ENCODE measurements at places on chromosomes 2 and 18.

- no peak for DNase-seq
These were observed 8.7 kb downstream of the INPP5D start for GRCh38 chr2:233068762-233069418.

GRCh38 chr2:23449831-23450331, 64.9 kb downstream of the KLHL29 start:
- DNase-seq = no peak

DNA sequence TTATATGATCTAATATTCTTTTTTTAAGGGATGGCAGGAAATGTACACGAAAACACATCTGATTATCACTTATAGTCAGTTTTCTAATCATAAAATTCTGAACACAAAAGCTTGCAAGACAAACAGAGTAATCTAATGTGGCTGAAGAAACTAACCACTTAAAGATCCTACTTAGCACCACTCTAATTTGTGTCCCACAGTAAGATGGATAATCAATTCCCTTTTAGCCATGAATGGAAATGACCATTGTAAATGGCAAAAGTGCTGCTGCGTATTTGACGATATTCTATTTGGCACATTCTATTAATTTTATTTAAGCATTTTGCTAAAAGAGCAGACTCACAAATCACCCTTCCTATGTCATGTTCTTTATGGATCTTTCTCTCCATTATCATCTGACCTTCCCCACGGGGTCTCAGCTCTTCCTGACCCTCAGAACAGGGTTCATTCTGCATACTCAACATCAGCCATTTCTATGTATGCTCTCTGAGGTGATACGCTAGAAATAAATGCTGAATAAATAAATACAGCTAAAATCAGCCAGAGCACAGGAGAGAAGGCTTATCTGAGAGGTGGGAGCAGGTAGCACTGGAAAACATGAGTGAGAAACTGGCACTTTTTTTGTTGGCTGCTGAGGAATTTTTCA, 295.8 kb downstream of the AFF3 start:
- no peak for DNase-seq

DNA sequence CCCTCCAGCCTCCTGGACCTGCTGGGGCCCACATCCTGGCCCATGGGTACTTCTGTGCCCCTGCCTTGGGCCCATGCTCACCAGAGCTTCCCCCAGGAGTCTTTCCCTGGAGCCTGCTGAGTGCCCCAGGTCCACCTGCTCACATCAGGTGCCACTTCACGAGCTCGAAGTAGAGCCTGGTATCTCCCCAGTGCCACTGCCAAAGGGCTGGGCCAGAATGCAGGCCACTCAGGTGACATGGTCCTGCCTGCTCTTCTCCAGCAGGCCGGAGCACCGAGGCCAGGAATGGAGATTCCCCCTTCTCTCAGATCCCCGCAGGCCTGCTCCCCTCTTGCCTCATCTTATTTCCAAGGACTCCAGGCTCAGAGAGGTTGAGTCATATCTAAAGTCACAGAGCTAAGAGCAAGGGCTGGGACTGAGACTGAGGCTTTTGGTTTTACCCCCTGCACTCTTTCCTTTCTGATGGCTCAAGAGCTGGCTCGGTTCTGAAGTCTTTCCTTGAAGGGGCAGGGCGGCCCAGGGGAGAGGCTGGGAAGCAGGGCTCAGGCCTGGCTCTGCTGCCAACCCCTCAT, 79.2 kb downstream of the HS1BP3 start:
- no peak for DNase-seq

DNA sequence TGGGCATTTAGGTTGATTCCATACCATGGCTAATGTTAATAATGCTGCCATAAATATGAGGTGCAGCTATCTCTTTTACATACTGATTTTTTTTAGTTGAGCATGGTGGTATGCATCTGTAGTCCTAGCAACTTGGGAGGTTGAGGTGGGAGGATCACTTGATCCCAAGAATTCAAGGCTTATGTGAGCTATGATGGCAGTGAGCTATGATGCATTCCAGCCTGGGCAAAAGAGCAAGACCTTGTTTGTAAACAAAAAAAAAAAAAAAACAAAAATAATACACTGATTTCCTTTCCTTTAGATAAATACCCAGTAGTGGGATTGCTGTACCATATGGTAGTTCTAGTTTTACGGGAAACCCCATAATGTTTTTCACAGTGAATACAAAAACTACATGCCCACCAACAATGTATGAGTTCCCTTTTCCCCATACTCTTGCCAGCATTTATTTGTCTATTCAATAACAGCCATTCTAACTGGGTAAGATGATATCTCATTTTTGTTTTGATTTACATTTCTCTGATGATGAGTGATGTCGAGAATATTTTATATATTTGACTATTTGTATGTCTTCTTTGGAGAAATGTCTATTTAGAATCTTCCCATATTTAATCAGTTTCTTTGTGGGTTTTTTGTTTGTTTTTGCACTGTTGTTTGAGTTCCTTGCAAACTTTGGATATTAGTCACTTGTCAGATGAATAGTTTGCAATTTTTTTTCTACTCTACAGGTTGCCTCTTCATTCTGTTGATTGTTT, 281.0 kb upstream of the KYNU start:
- no peak for DNase-seq

- no peak for DNase-seq
These were observed 380.6 kb upstream of the TCF4 start for GRCh38 chr18:55968550-55968949.

- peak; percentile 38 for DNase-seq
These were observed 115.1 kb downstream of the DTNB start for GRCh38 chr2:25558262-25558661.

DNA sequence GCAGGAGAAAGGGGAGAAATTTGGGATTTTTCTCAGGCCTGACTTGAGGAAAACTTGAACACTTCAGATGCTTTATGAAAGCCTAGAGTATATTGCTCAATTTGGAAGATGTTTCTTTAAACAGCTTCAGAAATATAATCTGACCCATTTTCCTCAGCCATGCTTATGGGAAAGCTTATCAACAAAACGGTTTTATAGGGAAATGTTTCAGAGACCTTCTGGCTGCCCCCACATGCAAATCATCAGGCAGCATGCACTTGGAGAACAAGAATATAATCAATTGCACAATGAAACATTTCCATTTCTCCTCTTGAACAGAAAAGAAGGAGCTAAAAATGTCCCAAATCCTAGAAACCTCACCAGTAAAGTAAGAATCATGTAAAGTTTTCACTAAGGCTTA, 411.2 kb upstream of the ETAA1 start:
- no peak for DNase-seq

DNA sequence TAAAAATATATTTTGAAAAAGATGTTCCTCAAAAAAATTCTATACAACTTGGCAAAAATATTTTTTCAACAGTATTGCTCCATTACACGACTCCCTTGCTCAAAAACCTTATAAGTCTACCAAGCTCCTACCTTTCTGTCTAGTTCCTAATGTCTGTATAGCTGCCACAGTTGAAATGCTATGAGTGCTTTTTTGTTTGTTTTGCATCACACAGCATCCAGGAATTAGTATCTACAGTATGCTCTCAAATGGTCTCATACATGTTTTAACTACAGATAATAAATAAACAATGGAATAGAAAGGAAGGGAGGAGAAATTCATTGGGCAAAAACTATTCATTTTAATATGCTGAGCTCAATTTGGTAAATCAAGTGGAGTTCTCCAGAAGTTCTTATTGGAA, 17.3 kb downstream of the ACADL start:
- no peak for DNase-seq

GRCh38 chr2:167271932-167272331, 383.7 kb downstream of the XIRP2 start:
- DNase-seq = no peak

DNA sequence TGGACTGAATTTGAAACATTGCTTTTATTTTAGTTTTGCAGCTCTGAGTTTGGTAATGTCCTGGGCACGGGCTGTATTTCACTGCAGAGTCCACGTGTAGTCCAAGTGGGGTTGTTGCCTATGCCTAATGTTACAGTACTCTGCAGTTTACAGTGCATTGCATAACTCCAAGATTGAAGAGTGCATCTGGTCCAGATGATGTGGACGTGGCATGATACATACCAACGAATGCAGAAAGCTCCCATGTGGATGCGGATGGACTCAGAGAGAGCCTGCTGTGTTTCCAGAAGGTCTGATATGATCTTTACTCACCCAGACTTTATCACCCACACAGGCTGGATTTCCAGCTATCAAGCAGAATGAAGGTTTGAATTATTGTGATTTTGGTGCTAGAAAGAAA, 44.4 kb upstream of the CCDC68 start:
- no peak for DNase-seq

DNA sequence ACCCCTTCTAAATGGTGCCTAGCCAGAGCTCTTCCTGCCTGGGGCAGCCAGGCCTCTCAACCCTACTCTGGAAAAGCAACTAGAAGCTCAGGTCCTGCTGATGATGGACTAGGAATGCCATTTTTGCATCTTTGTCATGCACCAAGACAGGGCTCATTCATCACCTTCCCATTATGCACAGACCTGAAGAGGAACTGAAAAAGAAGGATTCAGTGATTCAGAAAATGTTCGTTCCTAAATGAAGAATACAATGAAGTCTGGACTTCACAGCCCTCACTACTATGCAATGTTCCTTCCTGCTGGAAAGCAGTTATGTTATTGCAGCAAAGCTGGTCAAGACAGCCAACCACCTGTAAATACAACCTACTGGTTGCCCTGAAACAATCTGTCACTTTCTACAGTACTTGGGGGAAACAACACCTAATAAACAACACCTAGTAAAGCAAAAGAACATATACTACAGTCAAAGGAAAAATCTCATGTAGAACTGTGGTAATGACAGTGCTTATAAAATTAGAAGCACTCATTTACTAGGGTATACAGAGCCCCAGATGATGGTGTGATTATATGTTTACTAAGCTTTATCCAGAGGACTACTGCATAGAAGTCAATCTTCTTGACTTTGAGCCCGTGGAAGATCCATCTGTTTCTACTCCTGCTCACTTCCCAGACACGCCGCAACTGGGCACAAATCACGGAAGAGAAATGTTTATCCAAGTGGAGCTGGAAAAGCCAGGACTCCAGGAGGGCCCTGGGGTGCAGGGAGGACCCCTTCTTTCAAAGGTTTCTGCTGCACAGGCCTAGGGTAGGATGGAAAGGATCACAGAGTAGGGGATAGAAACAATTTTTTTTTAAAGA, 103.1 kb upstream of the THOC1 start:
- no peak for DNase-seq

DNA sequence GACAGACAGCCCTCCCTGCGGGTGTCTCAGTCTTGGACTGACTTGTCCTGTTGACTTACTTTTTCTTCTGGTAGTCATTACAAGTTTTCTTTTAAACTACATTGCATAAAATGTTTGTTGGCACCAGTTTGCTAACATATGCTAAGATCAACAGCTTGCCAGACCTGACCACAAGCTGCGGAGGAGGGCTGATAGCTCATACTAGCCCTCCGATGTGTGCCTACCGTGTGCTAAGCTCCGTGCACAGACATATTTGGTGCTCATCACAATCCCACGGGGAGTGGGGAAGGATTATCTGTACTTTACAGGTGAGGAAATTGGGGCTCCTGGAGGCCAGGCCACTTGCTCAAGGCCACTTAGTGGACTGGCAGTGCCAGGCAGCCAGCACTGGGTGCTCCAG, 72.8 kb upstream of the YPEL5 start:
- DNase-seq = no peak

DNA sequence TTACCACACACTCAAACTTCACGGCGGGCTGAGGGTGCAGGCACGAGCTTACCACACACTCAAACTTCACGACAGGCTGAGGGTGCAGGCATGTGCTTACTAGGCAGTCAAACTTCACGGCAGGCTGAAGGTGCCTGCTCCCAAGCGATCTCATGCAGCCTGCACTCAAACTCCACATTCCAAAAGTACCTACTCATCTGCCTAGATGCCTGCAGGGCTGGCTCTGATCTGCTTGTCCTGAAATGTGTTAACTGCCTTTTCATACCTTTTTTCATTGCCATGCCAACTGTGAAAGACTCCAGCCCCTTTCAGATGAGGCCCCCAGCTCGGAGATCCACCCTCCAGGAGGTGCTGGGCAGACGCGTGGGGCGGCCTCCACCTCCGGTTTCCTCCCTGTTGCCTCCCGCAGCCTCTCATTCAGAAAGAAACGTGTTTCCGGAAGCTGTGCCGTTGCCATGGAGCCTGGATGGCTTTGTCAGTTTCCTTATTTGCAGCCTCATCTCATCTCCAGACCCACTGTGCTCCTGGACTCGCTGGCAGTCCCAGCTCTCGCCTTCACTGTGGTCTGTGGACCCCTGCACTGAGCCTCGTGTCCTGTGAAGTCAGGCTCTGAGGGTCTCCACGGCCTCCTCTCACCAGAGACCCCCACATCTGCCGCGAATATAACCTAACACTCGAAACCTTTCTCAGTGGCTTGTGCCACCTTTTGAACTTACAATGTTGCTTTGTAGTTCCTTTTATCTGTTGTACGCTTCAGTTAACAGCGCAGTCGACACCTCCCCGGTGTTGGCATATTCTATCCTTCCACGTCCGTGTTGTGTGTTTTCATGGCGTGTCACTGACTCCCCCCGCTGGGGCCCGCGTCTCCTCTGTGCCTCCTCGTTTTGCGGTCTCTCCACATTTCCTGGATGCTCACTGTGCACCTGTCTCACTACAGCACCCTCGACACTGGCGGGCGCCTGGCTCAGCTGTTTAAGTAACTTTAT, 106.1 kb upstream of the ALKAL2 start:
- DNase-seq = peak; percentile 20

DNA sequence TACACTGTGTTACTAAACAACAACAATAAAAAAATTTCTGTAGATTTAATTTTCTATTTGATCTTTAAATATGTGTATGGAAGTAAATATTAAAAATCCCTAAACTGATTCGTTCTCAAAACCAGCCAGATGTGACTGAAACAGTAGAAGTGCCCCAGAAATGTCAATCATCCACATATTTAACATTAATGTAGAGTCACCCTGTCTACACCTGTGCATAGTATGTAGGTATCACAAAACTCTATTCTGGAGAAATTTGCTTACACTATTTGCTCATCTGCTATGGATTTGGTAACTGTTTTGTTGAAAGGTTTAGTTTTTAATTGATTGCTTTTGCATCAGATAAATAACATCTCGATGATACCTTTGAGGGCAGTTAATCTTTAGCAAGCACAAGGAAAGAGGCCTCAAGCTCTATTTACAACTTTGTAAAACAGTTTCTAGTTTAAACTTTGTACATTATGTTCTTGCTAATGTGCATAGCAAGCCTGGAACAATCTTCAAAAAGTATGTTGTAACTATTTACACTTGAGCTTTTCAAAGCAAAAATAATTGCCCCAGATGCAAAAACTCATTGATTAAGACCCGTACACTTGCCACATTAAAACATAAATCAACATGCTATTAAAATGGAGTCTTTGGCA, 76.8 kb downstream of the PPP1R1C start:
- no peak for DNase-seq

Data from activated CD8-positive, alpha-beta memory T cell treated with anti-CD3 and anti-CD28 coated beads for 4 hours (primary cell).